Activated T-cell treated with anti-CD3 and anti-CD28 coated beads for 1 hour (primary cell): ENCODE measurements at places on chromosomes 16 and 17.

GRCh38 chr17:32931686-32932085, 3.7 kb downstream of the TMEM98 start:
- no peak for DNase-seq

GRCh38 chr16:13936596-13937081, 16.7 kb downstream of the ERCC4 start:
- no peak for DNase-seq

DNA sequence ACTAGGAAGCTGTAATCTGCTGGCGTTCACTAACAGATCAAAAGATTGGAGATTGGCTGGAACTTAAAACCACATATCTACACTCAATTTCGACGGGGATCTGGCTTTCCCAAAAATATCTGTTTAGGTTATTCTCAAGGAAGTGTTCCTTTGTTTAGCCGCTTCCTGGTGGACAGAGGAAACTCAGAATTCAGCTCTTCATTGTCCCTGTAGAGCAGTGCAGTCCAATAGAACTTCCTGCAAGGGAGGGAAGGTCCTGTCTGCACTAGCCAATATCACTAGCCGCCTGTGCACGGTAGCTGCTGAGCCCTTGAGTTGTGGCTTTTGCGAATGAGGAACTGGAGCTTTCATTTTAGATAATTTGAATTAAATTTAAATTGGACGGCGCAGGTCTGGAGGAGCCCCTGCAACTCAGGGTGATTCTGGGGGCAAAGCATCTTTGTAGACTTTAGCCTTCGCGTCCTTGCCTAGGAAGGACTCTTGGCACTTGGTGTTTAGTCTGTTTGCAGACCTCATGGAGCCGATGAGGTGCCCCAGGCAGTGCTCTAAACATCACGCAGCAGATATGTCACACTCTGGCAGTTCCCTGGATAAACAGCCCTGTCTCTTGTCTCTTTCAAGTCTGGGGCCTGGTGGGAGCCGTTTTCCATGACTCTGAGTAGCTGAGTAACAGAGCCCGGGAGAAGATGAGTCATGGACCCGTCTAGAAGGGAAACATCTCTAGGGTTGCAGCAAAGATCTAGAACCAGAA, 122.2 kb downstream of the CCDC182 start:
- DNase-seq = no peak

- DNase-seq = no peak
Measured at GRCh38 chr16:47061204-47061603, 82.5 kb downstream of the NETO2 start.

DNA sequence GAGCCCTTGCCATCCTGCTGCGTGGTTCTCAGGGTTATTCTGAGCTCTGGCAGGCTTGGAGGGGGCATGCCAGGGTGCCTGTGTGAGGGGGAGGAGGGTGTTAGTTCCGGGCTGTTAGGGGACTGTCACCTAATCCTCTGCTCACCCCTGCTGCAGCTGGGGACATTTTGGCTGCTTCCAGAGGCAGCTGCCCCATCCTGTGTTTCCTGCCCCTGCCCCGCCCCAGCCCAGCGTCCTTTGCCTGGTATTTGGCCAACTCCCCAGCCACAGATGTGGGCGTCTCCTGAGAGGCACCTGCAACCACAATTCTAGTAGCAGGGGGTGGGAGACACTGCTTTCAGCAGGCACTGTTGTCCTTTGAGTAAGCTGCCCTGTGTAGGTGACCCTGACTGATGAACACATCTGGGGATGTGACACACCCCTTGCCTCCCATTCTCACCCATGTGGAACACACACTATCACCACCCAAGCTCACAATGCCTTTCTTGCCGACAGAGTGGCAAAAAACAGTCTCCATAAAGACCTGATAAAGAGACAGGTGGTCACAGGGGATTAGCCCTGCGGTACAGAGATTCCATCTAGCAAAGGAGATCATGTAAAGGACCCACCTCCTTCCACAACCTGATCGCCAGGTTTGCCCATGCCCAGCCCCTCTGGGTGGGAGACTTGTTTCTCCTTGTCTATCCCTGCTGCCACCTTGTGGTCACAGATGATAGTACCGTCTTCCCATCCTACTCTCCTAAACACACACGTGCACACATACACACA, at the start of gene CHRNE:
Gene CHRNE, minus strand, starts transcription at position 48 of the 768 bp plus-strand sequence. Its CDS starts 35 bp downstream, at position 13.
- DNase-seq = peak; percentile 60

GRCh38 chr16:31868691-31869167, 4.9 kb upstream of the ZNF267 start:
- peak; percentile 83 for DNase-seq

DNA sequence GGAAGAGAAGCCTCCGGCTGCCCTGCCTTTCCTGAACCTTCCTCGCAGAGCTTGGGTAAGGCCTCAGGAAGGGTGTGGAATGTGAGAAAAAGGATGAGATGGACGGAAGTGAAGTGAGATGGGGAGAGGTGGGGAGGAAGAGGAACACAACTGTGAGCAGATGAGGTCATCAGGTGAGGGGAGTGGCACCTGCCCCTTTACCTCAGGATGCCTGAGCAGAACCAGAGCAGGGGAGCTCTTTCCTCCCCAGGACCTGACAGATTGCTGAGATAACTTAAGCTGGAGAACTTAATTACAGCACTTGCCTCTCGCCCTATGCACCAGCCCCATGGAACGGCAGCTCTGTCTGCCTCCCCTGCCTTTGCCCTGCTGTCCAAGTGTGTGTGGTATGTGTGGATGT, 29.8 kb downstream of the TMEM132E start:
- no peak for DNase-seq

DNA sequence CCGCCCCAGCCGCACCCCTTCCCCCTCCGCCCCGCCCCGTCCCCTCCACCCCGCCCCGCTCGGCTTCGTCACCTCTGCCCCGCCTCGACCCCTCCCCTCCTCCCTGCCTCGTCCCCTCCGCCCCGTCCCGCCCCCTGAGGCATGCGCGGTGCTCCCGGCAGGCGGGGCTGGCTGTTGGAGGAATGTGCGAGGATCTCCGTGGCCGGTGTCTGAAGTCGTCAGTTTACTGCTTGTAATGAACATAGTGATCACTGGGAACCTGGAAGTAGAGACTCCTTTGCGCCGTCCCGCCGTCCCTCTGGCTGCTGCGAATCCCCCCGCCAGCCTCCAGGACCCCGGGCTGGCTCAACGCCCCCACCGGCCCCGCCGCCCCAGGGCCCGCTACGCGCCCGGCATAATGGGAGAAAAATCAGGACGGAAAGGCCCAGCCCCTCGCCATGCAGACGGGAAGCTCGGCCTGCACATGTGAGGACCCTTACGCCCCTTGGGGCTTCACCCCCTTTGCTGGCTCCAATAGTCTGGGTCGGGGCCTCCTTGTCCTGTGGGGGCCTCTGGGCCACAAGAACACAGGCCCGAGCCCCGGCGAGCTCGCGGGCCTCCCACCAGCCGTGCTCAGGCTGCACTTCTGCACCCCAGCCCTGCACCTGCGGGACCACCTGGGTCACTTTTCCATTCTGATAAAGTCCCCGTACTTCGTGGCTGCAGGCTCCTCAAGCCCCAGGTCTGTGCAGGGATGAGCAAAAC, 743.1 kb downstream of the KCNJ18 start:
- DNase-seq = no peak

DNA sequence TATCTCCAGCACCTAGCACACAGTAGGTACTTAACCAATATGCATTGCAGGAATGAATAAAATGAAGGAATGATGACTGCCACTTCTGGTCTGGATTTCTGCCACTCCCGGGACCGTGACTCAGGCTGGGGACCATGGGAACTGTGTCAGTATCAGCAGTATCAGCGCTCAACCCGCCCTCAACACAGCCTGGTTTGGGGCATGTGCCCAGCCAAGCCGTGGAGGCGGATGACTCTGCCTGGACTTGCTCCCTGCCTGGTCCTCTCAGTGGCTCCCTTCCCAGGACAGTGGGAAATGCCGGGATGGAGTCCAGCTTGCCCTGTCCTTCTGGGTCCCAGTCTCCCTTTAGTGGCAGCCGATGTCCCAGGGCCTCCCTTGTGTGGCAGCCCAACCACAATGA, 55.1 kb downstream of the SRCIN1 start:
- no peak for DNase-seq

DNA sequence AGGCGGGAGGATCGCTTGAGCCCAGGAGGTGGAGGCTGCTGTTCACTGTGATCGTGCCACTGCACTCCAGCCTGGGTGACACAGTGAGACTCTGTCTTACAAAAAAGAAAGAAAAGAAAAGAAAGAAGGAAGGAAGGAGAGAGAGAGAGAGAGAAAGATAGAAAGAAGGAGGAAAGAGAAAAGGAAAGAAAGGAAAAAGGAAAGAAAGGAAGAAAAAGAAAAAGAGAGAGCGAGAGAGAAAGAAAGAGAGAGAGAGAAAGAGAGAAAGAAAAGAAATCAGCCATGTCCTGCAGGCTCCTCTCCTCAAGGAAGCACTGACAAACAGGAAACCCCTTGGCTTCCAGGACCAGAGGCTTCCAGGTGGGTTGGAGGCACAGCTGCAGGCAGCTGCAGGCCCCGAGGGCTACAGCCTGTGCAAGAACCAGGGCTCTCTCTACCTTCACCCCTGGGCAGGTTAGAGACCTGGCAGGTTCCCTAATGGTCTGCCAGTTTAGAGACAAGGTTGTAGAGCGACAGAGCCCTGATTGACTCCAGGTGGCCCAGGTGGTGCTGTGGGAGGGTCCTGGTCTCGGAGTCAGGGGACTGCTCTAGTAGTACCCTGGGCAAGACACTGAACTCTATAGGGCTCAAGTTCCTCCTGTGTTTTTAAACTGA, 53.8 kb downstream of the PECAM1 start:
- no peak for DNase-seq

DNA sequence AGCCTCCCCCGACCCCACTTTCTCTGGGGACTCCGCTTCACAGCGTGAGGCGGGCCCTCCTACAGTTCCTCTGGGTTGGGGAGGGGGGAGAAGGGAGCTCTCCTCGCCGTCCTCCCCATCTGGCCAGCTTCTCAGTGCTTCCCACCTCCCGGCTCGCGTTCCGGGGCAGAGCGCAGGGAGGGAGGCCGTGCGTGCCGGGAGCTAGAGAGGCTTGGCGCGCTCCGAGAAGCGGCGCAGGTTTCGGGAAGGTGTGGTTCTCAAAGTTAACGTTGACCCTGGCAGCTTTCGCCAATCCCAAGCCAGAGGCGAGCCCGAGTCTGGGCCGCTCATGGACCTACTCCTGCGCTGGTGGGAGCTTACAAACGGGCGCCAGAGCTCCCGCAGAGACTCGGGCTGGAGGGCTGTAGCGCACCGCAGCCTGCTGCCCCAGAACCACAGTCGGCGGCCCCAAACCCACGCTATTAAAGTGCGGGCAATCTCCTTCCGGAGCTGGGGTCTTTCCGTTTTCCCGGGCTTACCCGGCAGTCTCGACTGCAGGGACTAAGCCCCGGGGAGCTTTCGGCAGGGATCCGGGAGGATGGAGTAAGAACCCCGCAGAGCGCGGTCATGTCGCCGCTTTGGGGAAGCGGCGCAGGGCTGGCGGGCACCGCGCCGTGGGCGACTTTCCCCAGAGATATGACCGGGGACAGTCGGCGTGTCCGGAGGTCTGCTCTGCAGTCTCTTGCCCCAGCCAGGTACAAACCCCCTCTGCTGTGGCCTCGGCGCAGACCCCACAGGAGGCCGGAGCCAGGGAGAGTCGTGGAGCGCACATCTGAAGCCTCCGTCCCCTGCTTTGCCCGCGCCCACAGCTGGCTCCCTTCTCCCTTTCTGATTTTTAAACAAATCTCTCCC, 787 bp downstream of the CDH11 start:
- no peak for DNase-seq

- peak; percentile 40 for DNase-seq
Measured at GRCh38 chr17:27471321-27472269, 15.3 kb downstream of the KSR1 start.

- no peak for DNase-seq
Measured at GRCh38 chr16:82660075-82660645, 33.4 kb downstream of the CDH13 start.

- no peak for DNase-seq
Measured at GRCh38 chr17:60296177-60296576, 95.8 kb downstream of the USP32 start.

DNA sequence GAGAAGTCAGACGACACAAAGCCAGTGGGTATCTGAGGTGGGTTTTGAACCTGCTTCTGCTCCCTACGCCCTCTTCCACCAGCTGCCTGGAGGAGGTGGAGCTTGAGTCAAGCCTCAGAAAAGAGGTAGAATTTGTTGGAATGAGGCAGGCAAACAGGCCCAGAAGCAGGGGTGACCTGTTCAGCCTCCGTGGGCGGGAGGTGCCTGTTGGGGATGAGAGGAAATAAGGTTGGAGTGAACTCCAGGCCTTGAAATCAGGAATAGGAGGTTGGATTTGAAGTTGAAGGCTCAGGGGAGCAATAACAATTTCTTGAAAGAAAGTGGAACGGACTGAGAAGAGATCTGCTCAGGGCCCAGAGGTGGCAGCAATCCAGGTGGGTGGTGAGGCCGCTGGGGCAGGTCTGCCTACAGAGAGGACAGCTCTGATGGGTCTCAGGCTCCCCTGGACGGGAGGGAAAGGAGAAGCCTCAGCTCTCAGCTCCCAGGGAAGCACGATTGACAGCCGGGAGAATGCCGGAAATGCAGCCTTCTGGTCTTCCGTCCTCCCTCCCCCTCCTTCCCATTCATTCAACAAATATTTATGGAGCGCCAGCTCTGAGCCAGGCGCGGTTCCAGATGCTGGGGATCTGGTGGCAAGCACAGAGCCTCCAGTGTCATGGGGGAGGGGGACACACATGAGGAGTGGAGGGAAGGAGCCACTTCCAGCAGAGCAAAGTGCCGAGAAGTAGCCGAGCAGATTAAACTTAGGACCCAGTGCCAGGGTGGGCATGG, 61.9 kb upstream of the CIBAR2 start:
- no peak for DNase-seq

GRCh38 chr16:74666010-74666421, 661 bp downstream of the RFWD3 start:
- DNase-seq = no peak

- DNase-seq = no peak
Measured at GRCh38 chr17:5943982-5944381, 126.2 kb upstream of the WSCD1 start.

DNA sequence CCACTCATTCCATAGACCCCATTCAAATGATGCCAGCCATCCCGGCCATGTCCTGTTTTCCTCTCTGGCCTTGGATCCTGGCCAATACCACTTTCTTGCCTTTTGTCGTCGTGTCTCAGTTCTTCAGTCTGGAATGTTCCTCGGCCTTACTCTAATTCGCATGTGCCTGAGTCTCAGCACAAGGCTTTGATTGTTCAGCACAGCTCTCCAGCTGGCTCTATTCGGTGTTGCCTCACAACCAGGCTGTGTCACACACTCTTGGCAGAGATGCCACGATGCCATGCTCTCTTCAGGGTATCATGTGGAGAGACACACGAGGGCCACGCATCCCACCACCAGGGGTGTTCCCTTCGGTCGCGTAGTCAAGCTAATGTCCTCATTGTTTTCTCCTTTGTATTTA, 1.8 kb upstream of the VPS4A start:
- no peak for DNase-seq

DNA sequence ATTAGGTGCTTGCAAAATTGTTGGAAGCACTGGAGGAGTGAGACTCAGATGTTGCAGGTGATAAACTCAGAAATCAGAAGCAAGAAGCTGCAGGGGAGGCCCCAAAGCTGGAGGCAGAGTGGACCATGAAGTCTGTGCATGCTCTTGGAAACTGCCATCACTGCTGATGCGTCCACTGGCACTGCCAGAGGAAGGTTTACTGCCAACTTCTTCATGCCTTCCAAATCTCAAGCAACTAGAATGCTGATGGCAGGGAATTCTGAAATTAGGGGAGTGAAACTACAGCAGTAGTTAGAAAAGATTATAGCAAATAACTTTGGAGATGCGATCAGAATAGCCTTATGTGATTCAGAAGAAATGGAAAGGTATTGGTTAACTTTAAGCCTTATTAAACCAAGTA, 277.1 kb upstream of the SDK2 start:
- no peak for DNase-seq
